Dorsolateral prefrontal cortex (tissue), 122 donors: ENCODE measurements at places on chromosomes 3 and 15.

DNA sequence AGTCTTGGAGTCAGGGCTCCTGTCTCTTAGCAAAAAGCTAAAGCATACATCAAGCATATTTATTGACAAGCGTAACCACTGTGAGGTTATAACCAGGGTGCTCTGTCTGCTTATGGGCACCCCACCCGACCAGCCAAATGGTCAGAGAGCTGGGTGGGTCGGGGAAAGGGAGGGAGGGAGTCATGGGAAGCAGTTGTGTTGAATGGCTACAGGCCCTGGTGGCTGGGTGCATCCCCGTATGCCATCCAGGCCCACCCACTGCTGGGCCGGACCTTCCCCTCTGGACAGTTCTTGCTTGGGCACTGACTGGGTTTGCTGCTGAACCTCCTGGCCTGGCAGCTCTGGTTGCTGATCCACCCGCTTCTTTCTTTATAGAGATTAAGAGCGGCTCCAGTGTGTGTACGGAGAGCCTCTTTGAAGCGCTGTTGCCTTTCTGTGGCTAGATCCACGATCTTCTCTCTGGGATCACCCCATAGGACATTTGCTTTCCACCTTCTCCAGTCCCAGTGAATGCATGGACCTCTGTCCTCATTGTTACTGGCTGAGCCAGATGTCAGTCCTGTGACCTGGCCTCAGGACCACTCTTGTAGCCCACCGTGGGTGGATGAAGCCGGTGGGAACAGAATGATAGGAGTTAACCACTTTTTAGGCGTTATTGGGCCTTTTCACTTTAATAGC lies 59.6 kb downstream of the SMAD3 start:
- DNase-seq: no peak

- DNase-seq: no peak
Observed at GRCh38 chr3:168990134-168990533, 673.4 kb downstream of the MECOM start.

- no peak for DNase-seq
Observed at GRCh38 chr15:95973566-95974256, 356.8 kb upstream of the NR2F2 start.

- no peak for DNase-seq
Observed at GRCh38 chr3:133478624-133479023, 78.8 kb downstream of the BFSP2 start.

- DNase-seq: no peak
Observed at GRCh38 chr3:146465693-146466465, 3.5 kb downstream of the PLSCR2 start.
